Prostate gland (tissue), 2 donors: ENCODE measurements at places on chromosomes 12 and 14.

GRCh38 chr12:52650520-52651081, 1.4 kb downstream of the KRT2 start:
- no peak overlapping the region for H3K27ac ChIP-seq
- peaks cover 6% of the 10 kb centered on the region for H3K4me1 ChIP-seq
- peak; percentile 81 for DNase-seq
- H3K36me3 ChIP-seq, result no peaks in the 10 kb centered on the region
- no peak overlapping the region for H3K4me3 ChIP-seq

- H3K4me1 ChIP-seq, result no peaks in the 10 kb centered on the region
- DNase-seq, result no peak
- H3K27ac ChIP-seq, result no peak overlapping the region
- no peaks in the 10 kb centered on the region for H3K36me3 ChIP-seq
- no peak overlapping the region for H3K4me3 ChIP-seq
- H3K27me3 ChIP-seq, result no peaks in the 10 kb centered on the region
Observed at GRCh38 chr12:7113389-7113871, 4.4 kb upstream of the C1RL start.

DNA sequence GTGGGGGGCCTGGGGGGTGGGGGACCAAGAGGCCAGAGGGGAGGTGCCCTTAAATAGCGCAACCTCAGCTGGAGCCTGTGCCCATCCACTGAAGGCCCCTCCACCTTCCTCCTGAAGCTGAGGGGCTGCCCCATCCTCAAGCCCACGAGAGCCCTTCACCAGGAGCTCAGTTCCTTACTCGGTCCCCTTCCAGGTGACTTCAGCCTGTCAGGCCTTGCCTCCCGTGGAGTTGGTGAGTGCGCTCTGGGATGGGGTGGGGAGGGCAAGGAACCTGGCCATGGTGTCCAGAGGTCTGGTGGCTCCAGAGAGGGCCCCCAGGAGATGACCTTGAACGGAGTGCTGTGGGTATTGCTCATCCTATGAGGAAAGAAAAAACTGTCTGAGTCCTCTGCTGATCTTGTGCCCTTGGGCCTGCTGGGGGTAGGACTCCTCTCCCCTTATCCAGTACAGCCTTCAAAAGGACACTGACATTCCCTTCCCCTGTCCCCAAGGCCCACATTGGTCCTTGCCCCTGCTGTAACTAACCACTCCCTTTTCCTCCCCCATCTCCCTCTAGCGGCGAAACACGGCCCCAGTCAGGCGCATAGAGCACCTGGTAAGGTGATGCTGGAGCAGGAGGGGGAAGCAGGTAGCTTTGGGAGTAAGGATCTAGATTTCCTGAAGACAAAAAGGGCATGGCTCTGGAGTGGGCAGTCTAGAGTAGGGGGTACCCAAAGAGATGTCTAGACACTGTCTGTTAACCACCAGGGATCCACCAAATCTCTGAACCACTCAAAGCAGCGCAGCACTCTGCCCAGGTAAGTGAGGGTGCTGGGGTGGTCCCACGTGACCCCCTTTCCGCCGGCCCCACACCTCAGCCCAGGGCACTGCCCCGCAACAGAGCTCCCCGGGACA, 3.6 kb downstream of the TNS2 start:
- H3K4me1 ChIP-seq, result peaks cover 42% of the 10 kb centered on the region
- peak overlapping the region; percentile 52 for H3K4me3 ChIP-seq
- H3K27ac ChIP-seq, result peak overlapping the region; percentile 99
- no peaks in the 10 kb centered on the region for H3K27me3 ChIP-seq
- H3K36me3 ChIP-seq, result no peaks in the 10 kb centered on the region
- peak; percentile 84 for DNase-seq

DNA sequence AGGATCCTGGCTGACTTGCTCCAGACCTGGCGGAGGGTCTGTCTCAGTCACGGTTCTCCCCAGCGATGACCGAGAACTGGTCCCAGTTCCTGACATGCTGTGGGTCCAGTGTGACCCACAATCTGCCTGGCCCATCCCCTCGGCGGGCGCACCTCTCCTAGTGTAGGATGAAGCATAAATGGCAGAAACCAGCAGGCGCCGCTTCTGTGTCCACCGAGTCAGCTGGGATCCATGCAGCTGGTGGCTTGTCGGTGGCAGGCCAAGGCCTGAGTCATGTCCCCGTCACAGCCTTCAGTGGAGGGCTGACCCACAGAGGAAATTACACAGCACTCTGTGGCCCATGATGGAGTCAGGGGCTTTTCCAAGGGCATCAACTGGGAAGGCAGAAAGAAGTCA, 38.5 kb downstream of the NFKBIA start:
- no peak overlapping the region for H3K4me3 ChIP-seq
- H3K4me1 ChIP-seq, result no peaks in the 10 kb centered on the region
- no peaks in the 10 kb centered on the region for H3K36me3 ChIP-seq
- no peaks in the 10 kb centered on the region for H3K27me3 ChIP-seq
- DNase-seq, result no peak
- no peak overlapping the region for H3K27ac ChIP-seq

DNA sequence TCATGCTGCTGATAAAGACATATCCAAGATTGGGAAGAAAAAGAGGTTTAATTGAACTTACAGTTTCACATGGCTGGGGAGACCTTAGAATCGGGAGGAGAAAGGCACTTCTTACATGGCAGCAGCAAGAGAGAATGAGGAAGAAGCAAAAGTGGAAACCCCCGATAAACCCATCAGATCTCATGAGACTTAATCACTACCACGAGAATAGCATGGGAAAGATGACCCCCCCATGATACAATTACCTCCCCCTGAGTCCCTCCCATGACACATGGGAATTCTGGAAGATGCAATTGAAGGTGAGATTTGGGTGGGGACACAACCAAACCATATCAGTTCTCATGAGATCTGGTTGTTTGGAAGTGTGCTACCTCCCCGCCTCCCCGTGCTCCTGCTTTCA, 9.8 kb upstream of the MFAP5 start:
- H3K4me3 ChIP-seq, result no peak overlapping the region
- H3K27me3 ChIP-seq, result no peaks in the 10 kb centered on the region
- no peak overlapping the region for H3K27ac ChIP-seq
